ENCODE measurements at places on chromosomes 7 and 10.
A peak's percentile ranks its signal among the peaks of the same experiment; 100 is the strongest.

GRCh38 chr10:480928-481552, 208.4 kb downstream of the DIP2C start:
- DNase-seq, result peak; percentile 84

- peak; percentile 84 for DNase-seq
Measured at GRCh38 chr10:76547352-76547972, 1090.1 kb downstream of the KCNMA1 start.

- DNase-seq, result no peak
Measured at GRCh38 chr10:112232670-112233069, 49.1 kb upstream of the GPAM start.

GRCh38 chr7:41148521-41148951, 554.4 kb downstream of the INHBA start:
- DNase-seq, result no peak

DNA sequence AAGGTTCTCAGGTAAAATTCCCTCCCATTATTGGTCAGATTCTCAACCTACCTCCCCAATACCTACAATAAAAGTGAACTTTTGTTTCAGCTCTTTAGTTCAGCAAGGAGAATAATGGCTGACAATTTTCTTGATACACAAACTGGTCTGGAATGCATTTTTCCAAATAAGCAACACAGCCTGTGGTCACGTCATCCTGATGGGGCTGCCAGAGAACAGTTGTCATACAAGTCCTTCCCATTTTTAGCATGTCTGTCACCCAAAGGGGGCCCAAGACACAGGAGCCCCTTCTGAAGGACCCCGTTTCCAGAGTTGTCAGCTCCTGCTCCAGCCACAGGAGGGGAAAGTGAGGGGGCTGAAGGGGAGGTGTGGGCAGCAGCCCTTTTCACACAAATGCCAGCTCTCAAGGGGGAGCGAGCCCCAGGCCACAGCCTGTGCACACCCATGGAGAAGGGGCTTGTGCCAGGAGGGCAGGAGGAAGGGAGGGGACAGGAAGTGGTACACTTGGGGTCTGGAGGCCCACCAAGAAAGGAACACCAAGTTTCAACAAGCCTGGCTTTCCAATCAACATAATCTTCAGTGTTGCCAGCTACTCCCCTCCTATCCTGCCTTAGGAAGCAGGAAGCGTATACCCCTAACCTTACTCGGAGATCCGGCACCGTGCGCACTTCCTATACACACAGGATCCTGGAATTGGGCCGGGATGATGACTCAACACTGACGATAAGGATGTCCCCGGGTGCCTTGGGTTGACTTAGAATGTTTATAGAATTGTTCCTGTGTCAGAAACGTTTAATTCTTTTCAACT, 43.4 kb upstream of the PDLIM1 start:
- DNase-seq, result no peak

GRCh38 chr10:103120977-103121735, 71.9 kb downstream of the NT5C2 start:
- DNase-seq, result no peak

- no peak for DNase-seq
Measured at GRCh38 chr10:77264107-77264506, 373.5 kb downstream of the KCNMA1 start.

GRCh38 chr7:157527686-157528085, 190.9 kb downstream of the DNAJB6 start:
- DNase-seq, result no peak

- no peak for DNase-seq
Measured at GRCh38 chr10:63976538-63976937, 455.3 kb downstream of the REEP3 start.

DNA sequence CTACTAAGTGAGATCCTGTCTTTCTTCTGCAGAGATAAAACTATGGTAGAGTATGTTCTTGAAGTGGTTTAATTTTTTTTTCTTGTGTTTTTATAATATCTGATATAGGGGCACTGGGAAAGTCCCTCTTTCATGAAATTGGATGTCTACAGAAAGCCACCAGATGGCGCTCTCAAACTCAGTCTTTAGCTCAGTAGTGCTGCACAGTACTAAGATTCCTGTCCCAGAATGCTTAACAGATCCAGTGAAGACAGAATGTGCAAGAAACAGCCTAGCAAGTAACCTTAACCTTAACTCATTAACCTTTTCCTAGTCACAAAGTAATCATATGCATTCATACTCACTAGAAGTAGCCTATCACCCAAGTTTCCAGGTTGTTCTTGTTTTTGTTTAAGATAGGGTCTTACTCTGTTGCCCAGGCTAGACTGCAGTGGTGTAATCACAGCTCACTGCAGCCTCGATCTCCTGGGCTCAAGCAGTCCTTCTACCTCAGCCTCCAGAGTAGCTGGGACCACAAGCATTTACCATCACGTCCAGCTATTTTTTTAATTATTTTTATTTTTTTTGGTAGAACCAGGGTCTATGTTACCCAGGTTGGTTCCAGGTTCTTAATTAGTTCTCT, 56.7 kb downstream of the IDE start:
- peak; percentile 89 for DNase-seq

- DNase-seq, result no peak
Measured at GRCh38 chr10:129396021-129396722, 70.9 kb upstream of the MGMT start.

GRCh38 chr7:100059251-100059739, 9.7 kb downstream of the ZSCAN21 start:
- no peak for DNase-seq

DNA sequence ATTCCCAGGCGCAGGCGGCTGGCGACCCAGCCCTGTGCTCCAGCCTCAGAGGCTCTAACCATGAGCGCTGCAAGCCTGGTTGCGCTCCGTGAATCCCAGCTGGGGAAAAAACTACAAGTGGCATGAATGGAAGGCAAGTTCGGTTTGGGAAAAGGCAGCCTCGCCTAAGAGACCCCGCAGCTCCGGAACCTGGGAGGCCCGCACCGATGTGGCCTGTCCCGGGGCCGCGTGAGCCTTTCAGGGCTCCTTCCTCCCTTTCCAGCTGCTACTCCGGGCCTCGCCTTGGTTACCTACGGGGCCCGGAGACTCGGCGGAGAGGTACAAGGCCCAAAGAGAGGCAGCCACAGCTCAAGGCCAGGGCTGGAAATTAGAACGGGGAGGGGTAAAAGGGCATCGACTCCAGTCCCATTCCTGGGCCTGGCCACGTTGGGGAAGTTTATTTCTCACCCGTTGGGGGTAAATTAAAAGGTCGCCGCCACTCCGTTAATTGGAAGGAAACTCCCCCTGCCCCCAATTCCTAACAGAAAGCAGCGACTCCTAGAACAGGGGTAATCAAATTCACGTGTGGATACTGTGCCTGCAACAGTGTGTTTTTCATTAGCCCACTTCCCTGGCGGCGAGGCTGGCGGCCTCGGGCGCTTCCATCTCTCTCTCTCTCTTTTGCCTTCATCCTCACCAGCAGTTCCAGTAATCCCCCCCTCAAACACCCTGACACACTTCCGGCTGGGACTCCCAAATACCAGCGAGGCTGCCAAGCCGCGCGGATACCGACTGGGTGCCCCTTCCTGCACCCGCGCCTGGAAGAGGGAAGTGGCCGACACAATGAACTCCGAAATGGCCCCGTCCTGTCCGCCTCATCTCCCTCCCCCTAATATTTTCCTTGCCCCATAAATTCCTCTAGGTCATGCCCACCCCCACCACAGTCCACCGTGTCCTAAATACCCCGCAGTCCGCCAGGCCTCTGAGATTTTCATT, 1.5 kb upstream of the HOXA9 start:
- no peak for DNase-seq

- no peak for DNase-seq
Measured at GRCh38 chr7:47039904-47040303, 542.0 kb downstream of the TNS3 start.

- no peak for DNase-seq
Measured at GRCh38 chr10:122273966-122274545, 3.0 kb downstream of the BTBD16 start.

GRCh38 chr7:128791121-128791971, at the start of gene CCDC136:
Gene CCDC136, plus strand, starts transcription at chr7:128791968. Its CDS starts 444 bp downstream, at chr7:128792412.
- peak; percentile 73 for DNase-seq

- DNase-seq, result no peak
Measured at GRCh38 chr10:42783181-42783549, 570 bp downstream of the BMS1 start.

- no peak for DNase-seq
Measured at GRCh38 chr7:134900166-134900982, 85.9 kb upstream of the AGBL3 start.

GRCh38 chr10:61628151-61628874, 34.4 kb upstream of the CABCOCO1 start:
- peak; percentile 89 for DNase-seq

DNA sequence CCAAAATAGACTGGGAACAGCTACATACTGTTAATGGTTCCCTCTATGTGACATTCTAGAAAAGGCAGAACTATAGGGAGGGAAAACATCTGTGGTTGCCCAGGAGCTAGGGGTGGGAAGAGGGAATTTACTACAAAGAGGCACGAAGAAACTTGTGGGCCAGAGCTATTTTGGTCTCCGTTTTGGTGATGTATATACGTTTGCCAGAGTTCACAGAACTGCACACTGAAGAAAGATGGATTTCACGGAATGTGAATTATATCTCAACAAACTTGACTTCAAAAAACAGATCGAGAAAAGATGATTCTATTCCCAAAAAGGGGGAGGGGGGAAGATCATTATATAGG, 386 bp upstream of the AS3MT start:
- no peak for DNase-seq

DNA sequence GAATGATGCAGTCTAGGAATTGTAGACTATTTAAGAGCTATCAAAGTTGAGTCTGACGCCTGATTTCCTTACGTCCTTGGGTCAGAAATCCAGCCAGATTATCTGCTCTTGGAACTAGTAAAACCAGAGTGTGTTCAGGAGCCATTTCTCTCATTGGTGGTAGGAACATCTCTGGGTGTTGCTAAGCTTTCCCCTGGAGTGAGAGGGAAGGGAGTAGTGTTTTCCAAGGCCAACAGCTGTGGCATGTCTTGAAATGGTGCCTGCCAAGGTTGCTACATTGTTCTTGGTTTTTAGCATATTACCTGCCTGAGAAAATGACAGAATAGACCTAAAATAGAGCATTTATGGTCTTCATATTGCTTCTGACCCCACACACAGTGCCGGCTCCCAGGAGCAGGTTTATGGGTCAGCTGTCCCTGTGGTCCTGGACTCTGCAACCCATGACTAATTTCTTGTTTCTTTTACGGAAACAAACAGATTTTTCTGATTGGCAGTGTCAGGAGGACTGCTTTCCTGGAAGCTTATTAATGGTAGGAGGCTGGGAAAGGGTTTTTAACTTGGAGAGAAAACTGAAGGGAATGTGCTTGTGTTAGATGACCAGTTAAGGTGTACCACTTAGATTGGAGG, 17.5 kb downstream of the GBF1 start:
- no peak for DNase-seq

DNA sequence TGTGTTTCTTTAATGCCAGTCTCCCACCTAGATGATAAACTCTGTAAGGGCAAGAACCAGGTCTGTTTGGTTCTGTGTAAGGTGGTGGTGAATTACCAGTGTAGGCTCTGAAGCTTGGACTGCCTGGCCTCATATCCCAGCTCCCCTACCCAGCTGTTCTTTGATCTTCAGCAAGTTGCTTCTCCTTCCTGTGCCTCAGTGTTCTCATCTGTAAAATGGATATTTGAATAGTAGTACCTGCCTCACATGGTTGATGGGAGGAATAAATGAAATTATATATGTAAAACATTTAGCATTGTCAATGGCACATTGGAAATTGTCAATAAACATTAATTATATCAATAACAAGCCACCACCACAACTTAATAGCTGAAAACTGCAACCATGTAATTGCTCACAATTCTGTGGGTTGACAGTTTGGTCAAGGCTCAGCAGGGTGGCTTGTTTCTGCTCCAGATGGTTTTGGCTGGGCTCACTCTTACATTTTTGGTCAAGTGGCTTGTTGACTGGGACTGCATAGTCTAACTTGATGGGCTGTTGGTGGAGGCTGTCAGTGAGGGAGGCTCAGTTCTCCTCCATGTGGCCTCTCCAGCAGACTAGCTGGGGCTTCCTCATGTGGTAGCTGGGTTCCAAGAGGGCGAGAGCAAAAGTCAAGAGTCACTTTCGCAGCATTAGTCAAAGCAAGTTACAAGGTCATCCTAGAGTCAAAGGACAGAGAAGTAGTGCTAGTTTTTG, 84.5 kb upstream of the DUSP5 start:
- no peak for DNase-seq

DNA sequence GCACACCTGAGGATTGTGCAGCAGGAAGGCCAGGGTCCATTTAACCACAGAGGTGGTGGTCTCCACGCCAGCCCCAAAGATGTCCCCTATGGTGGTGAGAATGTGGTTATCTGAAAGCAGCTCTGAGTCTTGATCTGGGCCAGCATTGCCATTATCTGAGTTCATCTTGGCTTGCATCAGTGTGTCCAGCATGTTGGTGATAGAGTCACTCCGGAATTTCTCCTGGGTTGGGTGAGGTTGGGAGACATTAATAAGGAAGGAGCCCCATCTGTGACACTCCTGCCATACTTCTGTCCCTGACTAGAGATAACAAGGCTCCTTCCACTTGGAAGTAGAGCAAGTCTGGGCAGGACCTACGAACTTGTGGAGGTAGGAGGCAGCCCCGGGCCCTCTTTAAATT, 4.2 kb downstream of the CYP17A1 start:
- DNase-seq, result no peak

GRCh38 chr10:104440221-104440620, 86.6 kb downstream of the CFAP58 start:
- DNase-seq, result no peak

DNA sequence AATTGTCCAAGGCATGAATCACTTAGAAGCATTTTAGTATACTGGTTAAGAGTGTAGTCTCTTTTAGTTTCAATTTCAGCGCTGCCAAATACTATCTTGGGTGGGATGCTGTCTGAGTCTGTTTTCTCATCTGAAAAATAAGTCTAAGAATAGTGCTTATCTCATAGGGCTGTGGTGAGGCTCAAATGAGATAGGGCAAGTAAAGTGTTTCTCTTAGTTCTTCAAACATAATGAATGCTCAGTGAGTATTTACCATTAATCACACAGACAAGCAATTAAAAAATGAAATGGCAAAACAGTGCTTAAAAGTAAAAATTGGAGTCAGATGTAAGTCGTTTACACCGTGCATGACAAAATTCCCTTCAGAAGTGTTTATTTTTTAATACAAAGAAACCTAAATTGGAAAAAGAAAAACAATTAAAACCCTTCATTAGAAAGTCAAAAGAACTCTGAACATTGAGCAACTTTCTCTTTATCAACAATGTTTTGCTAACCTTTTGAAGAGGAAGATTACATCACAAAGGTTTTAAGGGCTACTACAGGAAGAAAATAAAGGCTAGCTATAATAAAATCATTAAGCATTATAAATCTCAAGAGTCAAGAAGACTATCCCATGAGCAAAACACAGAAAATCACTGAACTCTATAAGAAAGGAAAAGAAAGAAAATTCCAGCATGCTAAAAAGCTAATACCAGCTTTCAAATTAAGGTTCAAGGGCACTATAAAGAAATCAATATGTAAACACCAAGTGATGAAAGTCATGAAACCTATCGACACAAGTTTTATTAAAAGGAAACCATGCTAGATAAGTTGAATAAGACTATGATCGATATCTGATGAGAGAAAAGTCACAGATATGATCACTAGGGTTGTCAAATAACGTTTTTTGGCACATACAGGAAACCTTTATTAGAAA, 45.6 kb upstream of the C1GALT1 start:
- no peak for DNase-seq

- DNase-seq, result no peak
Measured at GRCh38 chr10:122992031-122992585, 11.9 kb downstream of the PSTK start.

Data from brain (organoid and tissue), 16 donors.